HS-5 (cell line): ENCODE measurements at places on chromosomes 3 and 15.

DNA sequence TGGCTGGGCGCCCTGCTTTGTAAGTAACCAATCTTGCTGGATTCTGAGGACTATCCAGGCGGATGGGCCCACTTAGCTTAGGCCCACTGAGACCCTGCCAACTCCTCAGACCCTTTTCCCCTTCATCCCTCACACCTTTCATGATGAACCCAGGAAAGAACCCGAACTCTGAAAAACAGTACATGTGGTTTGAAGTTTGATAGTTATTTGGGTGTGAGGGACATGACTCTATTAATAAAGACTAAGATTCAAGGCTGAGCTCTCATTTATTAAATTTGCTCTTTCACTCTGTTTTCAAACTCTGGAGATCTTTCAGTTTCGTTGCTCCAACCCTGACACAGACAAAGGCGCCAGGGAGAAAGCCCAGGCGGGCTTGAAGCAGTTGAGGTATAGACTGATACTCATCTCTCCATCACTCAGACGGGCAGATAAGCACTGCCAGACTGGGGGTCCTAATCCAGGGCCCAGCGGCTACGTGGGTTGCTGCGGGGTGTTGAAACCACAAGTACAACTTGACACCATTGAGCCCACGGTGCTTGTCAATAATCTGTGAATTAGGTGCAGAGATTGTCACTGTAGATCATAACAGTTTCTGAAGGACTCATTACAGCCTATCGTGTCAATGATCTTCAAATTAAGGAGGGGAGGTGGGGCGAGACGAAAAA is 7.2 kb upstream of the SOX2 start:
- no peak for DNase-seq

- DNase-seq, result peak; percentile 54
Observed at GRCh38 chr3:196159952-196160804, 51.0 kb downstream of the ZDHHC19 start.

DNA sequence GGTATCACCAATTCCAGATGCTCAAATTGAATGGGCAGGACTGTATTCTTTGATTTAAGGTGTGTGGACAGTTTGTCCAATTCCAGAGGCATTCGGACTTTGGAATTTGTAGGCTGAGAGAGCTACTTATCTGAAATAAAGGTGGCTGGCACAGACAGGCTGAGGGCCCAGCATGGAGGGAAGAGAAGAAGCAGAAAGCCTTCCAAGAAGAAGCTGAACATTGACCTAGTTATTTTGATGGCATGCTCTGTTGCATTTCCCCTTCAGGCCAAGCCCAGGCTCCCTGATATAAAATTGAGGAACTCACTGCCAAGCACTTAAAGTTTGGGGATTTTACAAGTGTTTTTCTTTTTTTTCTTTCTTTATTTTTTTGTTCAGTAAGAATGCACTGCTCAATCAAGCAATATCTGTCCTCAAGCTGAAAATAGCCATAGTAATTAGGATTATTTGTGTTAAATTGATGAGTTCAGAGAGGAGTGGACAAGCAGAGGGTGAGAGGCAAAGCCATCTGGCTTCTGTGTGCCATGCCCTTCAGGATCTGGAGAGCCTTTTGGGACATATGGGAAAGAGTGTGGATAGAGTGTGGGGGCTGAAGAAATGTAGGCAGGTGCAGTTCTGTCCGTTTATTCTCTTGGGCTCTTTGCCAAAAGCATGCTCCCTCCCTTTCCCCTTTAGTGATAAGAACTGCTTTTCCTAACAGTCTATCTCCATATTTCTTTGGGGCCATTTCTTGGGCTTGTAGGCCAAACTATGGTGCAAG is 148.9 kb downstream of the OXSM start:
- no peak for DNase-seq

GRCh38 chr15:43518197-43518761 is 871 bp downstream of the MAP1A start:
- no peak for DNase-seq

- DNase-seq, result no peak
Observed at GRCh38 chr3:1766384-1766783, 332.3 kb upstream of the CNTN4 start.

DNA sequence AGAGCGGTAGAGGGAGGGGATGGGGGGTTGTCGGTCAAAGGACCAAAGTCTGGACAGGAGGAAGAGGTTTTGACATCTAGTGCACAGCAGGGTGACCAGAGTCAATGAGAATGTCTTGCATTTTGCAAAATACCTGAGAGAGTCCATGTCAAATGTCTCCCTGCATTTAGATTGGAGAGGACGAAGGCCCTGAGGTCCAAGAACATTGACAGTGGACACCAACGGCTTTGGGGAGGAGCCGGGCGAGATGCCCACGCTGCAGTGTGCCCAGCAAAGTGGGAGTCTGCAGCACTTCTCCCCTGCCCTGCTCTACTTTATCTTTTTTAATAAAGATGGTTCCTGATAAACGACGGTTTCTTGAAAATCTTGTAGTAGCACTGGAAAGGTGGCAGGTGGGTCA is 67.4 kb upstream of the TAMM41 start:
- DNase-seq, result no peak

GRCh38 chr3:73868688-73869315 is 244.1 kb upstream of the PDZRN3 start:
- DNase-seq, result peak; percentile 22

- DNase-seq, result no peak
Observed at GRCh38 chr15:99481951-99482230, 83.9 kb upstream of the MEF2A start.

DNA sequence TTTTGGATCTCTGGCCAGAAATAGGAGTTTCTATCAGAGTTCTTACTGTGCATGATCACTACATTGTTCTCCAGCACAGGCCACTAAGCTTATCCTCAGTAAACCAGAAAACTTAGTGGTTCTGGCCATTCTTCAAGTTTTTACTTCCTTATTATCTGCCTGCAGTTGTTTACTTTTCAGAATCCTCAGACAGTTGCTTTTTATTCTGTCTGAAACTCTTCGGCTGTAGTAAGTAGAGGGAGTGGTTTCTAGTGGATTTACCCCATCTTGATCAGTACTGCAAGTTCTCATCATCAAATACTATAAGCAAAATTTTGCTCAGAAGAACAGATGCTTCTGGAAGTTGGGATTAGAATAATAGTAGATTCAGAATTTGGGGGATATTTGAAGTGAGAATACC is 193.0 kb upstream of the RARB start:
- DNase-seq, result no peak

DNA sequence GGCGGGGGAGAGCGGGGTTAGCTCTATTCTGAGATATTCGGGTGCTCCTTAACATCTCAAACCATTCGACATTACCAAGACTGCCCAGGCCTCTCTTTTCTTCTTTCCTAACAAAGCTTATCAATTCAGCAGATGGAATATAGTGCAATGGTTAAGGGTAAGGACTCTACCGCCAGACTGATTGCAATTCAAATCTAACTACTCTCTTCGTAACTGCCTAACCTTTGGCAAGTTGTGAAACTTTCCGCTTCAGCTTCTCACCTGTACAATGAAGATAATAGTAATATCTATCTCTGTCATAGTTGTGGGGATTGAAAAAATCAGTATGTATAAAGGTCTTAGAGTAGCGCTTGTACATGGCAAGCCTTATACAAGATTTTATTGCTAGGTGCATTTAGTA is 972 bp downstream of the UBA5 start:
- no peak for DNase-seq

DNA sequence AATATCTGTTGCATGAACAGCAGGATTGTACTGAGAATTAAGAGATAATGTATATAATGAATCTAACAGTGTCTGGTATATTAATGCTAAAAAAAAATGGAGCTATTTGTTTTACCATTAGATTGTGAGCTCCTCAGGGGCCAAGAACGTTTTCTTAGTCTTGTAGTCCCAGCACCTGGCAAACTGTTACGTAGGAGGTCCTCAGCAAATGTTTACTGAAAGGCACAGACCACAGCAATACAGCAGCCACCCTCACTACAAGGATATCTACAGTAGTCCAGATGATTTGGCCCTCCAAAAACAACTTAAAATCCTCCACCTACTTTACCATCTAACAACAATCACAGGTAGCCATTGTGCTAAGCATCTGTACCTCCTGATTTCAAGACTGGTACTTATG is 59.7 kb downstream of the MSL2 start:
- no peak for DNase-seq

DNA sequence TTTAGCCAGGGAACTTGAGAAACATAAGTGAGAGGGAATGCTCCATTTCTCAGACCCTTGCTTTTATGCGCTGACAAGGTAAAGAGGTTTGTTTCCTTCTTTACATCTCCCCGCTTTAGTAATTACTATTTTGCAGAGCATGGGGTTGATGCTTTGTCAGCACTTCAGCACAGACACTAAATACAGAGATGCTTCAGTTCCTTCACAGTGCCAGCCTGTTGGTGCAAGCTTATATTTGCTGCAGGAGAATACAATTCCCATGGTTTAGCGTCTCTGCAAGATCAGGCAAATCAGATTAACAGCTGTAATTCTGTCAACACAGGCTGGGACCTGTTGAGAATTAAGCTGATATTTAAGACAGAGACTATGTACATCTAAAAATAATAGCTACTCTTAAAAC is 2.9 kb downstream of the FMN1 start:
- no peak for DNase-seq

GRCh38 chr3:127371846-127372245 is 84.0 kb upstream of the PRR20G start:
- no peak for DNase-seq

DNA sequence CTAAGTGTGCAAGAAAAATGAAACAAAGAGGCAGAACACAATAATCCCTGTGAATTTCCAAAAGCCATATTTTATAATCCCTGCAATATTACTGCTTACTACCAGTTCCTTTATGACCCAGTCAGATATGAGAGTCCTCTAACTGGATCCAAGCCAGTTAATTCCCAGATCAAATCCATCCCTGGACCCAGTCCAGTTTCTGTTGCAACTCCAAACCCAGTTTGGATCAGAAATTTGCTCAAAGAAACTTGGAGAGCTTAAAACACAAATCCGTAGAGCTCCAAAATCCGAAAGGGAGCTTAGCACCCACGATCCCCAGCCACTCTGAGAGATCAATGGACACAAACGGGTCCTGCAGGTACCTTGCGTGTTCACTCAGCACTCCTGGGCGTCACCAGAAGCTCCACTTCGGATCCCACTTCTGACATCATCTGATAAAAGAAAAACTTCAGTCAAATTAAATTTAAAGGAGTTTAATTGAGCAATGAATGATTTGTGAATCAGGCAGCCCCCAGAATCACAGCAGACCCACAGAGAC is 32.6 kb upstream of the THUMPD3 start:
- DNase-seq, result no peak

DNA sequence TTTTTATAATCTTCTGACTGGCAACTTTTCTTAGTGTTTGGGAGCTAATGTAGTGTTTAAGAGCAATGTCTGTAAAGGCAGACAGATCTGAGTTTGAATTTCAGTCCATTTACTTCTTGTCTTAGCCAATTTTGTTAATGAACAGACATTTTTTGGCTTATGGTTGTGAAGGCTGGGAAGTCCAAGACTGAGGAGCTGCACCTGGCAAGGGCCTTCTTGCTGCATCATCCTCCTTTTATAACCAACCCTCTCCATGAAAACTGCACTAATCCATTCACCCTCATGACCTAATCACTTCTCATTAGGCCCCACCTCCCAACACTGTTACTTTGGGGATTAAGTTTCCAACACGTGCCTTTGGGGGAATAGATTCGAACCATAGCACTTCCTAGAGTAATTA is 164.5 kb downstream of the GAP43 start:
- DNase-seq, result no peak

- DNase-seq, result no peak
Observed at GRCh38 chr3:124846189-124846588, 41.0 kb downstream of the ITGB5 start.

DNA sequence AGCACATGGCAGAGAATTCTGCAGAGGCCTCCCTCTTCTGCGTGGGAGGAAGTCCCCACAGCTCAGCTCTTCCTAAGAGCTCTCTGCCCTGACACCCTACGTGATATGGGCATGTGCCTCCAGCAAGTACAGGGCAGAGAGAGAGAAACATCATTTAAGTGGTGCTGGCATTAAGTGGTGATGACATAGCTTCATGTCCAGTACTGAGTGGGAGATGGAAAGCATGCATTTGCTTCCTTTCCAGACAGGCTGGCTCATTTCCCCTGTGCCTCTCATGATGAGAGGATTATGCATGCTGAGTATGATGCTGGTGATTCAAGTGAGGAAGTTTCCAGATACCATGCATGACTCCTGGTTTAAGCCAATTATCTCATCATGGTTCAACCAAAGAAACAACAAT is 26.9 kb downstream of the BFSP2 start:
- DNase-seq, result peak; percentile 42

DNA sequence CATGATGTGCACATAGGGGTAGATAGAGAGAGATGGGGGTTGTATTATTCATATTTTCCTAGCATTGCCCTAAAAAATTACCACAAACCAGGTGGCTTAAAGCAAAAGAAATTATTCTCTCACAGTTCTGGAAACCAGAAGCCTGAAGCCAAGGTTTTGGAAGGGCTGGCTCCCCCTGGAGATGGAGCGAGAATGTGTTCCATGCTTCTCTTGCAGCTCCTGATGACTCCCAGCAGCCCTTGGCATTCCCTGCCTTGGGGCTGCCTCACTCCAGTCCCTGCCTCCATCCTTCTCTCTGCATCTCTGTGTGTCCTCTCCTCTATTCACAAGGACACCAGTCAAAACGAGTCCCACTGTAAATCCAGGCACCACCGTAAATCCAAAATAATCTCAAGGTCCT is 91.5 kb upstream of the FAM174B start:
- no peak for DNase-seq

- no peak for DNase-seq
Observed at GRCh38 chr3:165607221-165607620, 230.0 kb downstream of the BCHE start.

DNA sequence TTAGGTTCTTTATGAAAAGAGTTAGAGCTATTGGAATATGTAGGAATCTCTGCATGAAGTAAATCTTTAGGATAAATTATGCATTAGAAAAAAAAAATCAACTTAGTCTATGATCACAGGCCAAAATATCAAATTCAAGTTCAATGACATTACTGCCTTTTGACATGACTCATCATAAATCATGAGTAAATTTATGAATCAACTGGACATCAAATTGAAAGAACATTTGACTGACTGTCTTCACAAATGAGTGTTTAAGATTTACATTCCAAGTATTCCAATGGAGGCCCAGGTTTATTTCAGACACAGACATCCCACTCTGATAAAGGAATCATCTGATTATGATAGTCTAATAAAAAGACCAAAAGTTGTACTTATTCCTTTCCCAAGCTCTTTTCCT is 192.8 kb upstream of the TTC14 start:
- peak; percentile 34 for DNase-seq

DNA sequence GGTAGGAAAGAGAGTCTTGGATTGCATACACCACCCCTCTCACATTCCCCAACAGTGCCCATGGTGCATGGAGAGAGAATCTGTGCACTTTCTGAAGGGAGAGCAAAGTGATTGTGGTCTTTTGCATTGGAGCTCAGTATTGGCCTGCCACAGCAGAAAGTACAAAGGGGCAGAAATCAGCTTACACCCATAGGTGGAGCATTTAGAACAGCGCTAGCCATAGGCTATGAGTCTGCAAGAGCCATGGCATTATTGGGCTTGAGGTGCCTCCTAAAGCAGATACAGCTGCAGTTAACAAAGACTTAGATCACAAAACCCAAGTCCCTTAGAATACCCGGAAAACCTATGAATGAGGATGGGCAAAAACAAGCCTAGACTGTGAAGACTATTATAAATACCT is 21.8 kb downstream of the SI start:
- DNase-seq, result no peak
